ENCODE measurements at places on chromosomes 16 and 17.
A peak's percentile ranks its signal among the peaks of the same experiment; 100 is the strongest.

DNA sequence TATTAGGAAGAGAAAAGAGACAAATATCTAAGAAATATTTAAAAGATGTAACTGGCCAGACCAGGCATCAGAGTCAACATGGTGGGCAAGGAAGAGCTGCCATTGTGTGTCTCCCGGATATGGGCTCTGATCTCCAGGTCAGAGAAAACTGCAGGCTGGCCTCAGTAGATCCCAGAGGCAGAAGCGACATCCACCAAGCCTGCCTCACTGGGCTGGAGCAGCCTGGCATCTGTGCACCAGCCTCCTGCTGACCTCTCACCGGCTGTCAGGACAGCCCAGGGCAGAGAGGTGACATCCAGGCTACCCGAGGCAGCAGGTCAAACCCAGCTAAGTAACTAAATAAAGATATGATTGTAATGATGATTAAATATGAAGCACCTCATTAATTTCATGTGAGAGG lies 162.8 kb upstream of the TNRC6C start:
- DNase-seq, result no peak

DNA sequence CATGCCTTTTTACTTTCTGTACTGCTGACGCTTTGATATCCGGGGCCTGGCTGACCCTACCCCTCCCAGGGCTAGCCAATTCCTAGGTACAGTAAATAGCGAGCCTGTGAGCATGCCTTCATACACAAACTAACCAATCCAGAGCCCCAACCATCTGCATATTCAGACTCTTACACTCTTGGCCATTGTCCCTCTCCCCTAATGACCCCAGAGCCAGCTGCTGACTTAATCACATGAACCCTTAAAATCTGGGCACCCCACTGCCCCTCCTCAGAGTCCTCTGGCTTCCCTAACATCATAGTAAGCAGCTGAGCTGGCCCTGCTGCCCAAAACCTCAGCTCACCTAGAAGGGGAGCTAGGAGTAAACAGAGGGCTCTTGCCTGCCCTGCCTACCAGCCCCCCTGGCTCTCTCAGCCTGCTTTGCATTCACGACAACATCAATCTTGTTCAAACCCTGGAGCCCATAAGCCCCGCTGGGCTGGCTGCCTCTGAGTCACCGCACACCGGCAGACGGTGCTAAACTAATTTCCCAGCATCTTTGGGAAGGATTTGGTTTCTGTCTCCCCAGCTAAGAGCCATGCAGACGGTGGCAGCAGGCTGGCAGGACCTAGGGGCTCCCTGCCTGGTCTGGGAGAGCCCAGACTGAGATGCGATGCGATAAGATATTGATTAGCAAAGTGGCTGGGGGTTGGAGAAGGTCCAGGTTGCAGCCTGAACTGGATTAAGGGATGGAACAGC lies 63.2 kb downstream of the CLEC19A start:
- no peak for DNase-seq

DNA sequence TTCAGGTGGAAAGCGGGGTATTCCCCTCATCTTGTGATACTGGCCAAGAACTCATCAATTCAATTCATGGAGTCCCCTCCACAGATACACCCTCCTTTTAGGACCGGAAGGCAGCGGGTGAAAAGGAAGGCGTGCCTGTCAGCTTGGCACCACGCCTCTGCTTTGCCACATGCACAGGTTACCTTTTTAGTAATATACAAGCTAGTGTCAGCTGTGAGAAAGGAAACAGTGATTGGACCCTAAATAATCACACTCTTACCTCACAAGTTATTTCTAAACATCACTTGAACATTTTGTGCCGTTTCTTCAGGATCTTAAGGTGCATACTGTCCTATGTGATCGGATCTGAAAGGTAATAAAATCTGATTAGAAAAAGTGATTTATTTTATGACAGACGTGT lies 15.7 kb downstream of the ZDHHC7 start:
- no peak for DNase-seq

DNA sequence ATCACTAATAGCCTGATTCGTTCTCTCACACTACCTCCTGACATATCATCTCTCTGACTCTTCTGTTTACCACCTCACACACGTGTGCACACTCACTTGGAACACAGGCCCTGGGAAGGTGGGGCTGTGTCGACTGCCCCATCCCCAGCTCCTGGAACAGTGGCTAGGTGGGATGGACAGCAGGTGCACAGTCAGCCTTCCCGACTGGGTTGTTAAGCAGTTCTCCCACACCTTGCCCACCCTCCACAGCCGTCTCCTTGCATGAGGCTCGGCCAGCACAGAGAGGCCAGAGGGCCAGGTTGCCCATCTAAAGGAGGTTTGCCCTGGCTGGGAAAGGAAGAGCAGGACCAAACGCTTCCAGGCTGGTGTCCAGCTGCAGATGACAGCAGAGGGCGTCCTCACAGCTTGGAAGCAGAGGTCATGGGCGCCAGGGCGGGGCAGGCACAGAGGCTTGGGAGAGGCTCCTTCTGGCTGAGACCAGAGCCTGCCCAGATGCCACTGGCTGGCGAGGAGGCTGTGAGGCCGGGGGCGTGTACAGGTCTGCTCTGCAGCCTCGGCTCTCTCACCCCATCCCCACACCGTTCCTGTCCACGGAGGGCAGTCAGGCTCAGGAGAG lies 92.8 kb downstream of the AMFR start:
- no peak for DNase-seq

DNA sequence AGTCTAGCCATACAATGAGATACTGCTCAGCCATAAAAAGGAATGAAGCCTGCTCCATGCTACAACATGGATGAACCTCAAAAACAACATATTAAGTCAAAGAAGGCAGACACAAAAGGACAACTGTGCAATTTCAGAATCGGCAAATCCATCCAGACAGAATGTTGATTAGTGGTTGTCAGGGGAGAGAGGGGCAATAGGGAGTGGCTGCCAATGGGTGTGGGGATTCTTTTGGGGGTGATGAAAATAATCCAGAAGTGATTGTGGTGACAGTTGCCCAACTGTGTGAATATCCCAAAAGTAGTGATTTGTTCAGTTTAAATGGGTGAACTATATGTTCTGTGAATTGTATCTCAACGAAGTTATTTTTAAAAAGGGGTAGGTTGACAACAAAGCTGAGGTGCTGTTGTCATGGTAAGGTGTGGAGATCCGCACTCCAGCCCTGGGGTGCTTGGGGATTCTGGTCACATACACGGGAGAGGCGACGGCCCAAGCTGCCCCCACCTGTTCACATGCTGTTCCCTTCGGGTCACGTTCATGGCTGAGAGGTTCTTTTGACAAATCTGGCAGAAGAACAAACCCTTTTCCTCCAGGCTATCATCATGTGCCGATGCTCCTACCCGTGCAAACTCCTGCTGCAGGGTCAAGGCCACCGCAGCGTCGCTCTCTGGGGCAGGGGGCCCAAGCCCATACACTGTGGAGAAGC lies 9.6 kb downstream of the SLX4 start:
- DNase-seq, result no peak

- DNase-seq, result no peak
Observed at GRCh38 chr17:82465023-82465603, 6.6 kb downstream of the NARF start.

GRCh38 chr17:47966079-47966519 lies 4.8 kb upstream of the CDK5RAP3 start:
- DNase-seq, result no peak

GRCh38 chr16:49148410-49148809 lies 133.2 kb downstream of the CBLN1 start:
- DNase-seq, result no peak

DNA sequence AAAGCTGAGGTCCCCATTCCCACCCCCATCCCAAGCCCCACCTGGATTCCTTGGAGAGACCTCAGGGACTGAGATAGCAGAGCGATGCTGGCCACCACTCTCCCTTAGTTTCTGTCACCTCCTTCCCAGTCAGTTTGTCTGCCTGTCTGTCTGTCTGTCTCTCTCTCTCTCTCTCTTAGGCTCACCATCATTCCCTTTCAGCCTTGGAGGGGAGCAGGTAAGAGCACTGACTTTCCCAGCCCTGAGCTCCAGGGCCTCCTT lies 5.9 kb downstream of the CD300LB start:
- no peak for DNase-seq

- peak; percentile 57 for DNase-seq
Observed at GRCh38 chr17:74369221-74369620, 1.9 kb downstream of the GPR142 start.

- no peak for DNase-seq
Observed at GRCh38 chr16:24009955-24010354, 174.2 kb downstream of the PRKCB start.

- DNase-seq, result no peak
Observed at GRCh38 chr17:39380144-39380543, 21.3 kb downstream of the FBXL20 start.

GRCh38 chr17:78732354-78732753 lies 49.7 kb downstream of the CYTH1 start:
- DNase-seq, result no peak

GRCh38 chr17:47119746-47120520 lies 69.2 kb downstream of the CDC27 start:
- no peak for DNase-seq

- no peak for DNase-seq
Observed at GRCh38 chr17:5931616-5932015, 138.6 kb upstream of the WSCD1 start.

DNA sequence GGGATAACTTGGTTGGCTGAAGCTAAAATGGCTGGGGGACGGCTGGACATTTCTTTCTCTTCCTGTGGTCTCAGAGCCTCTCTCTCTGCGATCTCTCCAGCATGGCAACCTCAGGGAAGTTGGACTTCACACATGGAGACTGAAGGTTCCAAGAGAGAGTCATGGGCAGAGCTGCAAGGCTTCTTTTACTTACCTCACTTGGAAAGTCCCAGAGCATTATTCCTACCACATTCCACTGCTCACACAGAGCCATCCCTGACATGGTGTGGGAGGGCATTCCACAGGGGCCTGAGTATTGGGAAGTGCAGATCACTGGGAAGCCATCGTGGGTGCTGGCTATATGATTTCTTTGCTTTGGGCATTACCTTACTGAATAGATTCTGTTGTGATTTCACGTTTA lies 9.8 kb upstream of the SLC6A2 start:
- no peak for DNase-seq

GRCh38 chr16:6153901-6154300 lies 1056.3 kb upstream of the EEF2KMT start:
- no peak for DNase-seq

DNA sequence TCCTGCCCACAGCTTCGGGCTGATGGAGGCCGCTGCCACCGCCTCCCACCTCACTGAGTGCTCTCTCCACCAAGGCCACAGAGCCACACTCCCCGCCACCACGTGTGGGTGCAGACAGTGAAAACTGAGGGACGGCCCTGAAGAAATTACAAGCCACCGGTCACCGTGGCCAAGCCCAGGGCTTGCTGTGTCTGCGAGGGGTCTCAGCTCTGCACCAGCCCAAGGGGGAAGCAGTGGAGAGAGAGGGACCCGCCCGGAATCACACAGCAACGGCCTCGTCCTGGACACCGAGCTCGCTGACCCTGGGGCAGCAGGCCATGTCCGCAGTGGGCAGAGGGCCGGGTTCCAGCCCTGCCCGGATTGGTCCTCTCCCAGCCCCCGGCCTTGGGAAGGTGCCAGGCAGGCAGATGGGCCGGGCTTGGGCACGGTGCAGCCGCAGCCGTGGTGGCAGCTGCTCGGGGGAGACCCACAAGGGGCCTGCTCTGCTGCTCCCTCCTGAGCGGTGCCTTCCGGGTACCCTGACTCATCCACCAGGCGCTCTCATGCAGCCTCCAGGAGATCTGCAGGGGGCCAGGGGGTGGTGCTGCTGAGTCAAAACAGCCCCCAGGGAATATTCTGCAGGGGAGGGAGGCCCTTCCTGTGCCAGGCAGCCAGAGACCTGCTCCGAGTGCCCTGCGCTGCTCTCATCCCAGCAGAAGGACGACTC lies 52.0 kb downstream of the CBFA2T3 start:
- no peak for DNase-seq

DNA sequence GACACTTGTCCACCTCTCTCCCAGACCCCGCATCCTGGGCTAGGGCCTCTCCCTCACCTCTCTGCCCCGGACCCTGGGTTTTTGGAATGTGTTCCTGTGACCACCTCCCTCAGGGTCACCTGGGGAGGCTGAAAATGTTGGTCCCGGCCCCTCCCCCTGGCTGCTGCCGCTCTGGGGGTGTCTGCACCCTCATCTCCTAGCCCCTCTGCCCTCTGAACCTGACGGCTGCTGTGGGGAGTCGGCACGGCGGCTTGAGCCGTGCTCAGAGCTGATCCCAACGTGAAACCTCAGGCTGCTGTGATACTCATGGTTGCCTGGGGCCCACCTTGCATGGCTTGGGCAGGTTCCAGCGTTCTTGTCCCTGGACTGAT lies 42.8 kb downstream of the ADCY7 start:
- DNase-seq, result no peak

DNA sequence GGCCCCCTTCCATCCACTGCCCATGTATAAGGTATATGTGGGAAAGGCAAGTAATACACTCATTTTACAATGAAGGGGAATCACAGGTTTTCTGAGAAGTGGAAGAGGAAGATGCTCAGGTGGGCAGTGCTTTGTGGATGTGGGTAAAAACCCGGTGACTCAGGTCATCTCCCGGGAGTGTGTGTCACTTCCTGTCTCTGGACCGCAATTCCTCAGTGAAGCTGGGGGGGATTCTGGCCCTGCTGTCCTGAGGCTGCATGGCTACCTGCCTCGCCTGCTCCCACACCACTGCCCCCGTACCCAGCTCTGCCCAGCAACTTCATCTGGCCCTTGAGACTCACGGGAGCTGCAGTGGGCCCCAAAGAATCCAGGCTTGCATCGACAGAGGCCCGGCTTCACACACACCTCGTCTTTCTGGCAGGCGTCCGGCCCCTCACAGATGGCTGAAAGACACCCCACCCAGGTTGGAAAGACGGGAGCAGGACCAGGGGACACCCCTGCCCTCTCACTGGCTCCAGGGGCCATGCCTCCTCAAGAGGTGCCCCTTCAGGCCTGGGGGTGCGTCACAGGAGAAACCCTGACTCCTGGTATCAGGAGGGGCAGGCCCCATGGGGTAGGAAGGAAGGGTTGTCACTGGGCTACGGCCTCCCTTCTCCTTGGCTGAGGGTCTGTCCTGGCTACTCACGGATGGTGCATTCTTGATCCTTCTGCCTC lies 882 bp downstream of the SCARF1 start:
- DNase-seq, result no peak

- DNase-seq, result no peak
Observed at GRCh38 chr16:84566545-84567257, 51.2 kb downstream of the COTL1 start.

DNA sequence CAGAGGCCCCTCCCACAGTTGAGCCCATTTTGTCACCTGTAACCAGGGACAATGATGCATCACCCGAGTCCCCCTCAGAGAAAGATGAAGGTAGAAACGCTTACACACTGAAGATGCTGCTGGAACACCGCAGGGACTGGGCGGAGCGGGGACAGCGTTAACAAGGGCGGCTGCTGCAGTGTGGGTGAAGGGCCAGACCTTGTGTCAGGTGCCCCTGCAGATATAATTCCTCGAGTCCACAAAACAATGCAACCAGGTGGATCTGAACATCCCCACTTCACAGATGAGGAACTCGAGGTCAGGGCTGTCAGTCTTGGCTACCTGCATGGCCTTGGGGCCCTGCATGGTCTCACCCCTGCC lies 6.3 kb upstream of the MAPK7 start:
- no peak for DNase-seq

DNA sequence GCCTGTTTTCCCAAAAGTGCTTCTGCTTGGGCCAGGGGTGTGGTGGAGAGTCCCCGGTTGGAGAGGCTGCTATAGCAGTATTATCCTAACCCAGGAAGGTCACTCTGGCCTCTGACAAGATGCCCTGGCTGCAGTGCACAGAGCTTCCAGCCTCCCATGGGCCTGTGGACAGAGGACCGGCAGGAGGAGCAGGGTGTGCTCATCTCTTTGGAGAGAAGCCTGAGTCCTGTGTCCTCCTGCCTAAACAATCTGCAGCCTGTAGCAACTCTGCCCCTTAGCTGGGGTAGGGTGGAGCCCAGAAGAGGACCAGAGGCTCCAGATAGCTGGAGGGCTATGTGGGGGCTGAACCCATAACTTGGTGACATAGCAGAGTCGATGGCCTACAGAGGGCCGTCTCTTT lies 78.0 kb downstream of the MPRIP start:
- DNase-seq, result no peak
